ENCODE measurements at places on chromosomes 16 and 17.

DNA sequence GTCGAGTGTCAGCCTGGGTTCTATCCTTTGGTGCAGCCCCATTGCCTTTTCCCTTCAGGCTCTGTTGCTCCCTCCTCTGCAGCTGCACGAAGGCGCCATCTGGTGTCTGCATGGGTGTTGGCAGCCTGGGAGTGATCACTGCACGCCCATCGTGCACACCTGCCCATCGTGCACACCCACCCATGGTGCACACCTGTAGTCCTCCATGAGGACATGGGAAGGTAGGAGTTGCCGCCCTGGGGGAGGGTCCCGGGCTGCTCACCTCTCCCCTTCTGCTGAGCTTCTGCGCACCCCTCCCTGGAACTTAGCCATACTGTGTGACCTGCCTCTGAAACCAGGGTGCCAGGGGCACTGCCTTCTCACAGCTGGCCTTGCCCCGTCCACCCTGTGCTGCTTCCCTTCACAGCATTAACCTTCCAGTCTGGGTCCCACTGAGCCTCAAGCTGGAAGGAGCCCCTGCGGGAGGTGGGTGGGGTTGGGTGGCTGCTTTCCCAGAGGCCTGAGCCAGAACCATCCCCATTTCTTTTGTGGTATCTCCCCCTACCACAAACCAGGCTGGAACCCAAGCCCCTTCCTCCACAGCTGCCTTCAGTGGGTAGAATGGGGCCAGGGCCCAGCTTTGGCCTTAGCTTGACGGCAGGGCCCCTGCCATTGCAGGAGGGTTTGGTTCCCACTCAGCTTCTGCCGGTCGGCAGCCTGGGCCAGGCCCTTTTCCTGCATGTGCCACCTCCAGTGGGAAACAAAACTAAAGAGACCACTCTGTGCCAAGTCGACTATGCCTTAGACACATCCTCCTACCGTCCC lies 2.9 kb downstream of the CTRL start:
- peak; percentile 81 for DNase-seq

GRCh38 chr17:3890082-3890877 lies 2.6 kb downstream of the CAMKK1 start:
- no peak for DNase-seq

DNA sequence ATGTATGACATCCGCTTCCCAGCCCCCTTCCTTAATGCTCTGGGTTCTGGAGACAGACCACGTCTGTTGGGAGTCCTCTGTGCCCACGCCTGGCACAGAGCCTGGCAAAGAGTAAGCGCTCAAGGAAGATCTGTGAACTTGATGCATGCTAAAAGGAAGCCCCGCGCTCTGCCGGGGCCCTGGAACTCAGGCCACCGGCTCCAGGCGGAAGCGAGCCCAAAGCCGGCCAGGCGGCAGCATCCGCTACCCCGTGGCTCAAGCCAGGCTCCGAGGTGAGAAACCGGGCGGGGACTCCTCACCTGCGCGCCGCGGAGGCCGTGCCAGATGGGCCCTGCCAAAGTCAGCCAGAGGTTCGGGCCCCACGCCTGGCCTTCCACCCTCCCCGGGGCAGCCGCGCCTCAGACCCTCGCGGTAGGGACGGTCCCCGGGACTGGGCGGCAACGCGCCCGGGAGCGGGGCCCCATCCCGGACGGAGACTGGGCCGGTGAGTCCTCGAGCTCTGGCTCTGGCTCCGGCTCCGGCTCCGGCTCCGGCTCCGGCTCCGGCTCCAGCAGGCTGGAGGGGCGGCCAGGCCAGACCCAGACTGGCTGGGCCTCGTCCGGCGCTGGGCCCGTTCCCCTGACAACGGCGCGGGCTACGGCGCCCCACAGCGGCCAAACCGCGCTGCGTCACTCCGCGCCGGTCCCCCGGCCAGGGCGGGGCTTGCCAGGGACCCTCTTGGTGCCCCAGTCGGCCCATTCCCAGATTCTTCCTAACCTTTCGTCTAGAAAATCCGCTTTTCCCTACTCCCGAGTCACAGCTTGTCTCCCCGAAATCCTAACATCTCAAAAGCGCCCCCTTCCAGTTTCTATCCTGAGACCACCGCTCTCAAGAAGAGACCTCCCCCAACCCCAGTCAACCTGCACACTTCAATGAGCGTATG lies at the start of gene ZDHHC1:
ZDHHC1 (minus strand) TSS at position 606 of the 922 bp plus-strand sequence. CDS start 8,702 bp downstream, outside the sequence.
- DNase-seq, result peak; percentile 54

DNA sequence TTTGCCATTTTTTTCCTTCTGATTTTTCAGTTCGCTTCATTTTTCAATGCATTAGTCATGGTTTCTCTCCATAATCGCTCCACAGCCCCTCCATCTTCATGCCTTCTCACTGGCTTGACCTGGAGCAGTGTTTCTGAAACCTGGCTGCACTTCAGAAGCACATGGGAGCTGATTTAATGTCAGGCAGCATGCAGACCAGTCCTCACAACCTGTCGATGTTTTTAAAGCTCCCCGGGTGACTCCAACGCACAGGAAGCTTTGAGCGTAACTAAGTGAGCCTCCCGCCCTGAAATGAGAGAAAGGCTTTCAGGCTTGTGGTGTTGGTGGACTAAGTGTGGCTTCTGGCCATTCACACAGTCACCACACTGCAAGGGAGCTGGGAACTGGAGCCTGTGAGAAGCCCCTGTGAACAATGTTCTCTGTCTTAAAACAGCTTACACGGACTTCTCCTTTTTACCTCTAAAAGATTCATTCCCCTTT lies 16.8 kb upstream of the DRG2 start:
- DNase-seq, result no peak

GRCh38 chr17:42270596-42270995 lies 5.6 kb downstream of the STAT5B start:
- no peak for DNase-seq

- DNase-seq, result no peak
Observed at GRCh38 chr16:65480281-65481091, 358.6 kb upstream of the CDH11 start.

DNA sequence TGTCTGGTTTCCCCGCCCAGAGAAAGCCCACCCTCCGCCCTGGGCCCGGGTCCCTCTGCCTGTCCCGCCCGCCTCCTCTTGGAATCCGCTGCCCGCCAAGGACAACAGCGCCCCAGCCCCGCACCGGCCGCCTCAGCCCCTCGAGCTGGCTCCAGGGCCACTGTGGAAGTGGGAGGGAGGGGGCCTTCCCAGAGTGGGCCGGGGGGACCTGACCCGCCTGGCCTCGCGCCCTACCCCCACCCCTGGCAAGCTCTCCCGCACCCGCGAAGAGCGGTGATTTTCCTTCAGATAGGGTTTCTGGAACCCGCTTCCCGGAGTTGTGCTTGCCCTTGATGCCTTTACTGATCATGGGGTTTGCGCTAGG lies 2.3 kb upstream of the CBX8 start:
- no peak for DNase-seq

DNA sequence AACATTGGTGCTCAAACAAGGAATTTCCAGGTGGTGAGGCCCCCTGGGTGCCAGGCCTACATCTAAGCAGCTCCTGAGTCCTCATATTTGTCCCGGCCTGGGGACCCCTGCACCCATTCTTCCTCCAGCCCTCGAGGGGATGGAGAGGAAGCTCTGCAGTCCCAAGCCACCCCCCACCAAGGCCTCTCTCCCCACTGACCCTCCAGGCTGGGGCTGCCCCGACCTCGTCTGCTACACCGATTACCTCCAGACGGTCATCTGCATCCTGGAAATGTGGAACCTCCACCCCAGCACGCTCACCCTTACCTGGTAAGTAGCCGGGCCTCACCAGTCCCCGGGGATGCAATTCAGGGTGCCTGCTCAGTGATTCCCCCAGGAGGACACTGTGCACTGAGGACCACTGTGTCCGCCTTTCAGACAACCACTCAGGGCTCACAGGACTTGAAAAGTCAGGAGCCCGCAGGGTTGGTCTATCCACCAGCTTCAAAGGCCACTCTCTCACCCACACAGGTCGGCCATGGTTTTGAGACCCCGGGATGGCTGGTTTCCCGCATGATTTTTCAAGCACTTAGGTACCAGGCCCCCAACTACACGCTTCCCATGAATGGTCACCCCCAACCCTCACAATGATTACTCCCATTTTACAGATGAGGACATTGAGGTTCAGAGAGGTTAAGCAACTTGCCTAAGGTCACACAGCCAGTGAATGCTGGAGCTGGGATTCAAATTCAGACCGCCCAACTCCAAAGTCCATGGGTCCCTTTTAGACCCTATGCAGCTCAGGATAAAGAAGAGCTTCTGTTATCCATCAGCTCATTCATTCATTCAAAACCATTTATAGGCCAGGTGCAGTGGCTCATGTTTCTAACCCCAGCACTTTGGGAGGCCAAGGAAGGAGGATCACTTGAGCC lies 32.4 kb downstream of the IL21R start:
- no peak for DNase-seq

GRCh38 chr17:56798916-56799315 lies 34.8 kb downstream of the C17orf67 start:
- DNase-seq, result no peak
